ENCODE measurements at places on chromosomes 12 and 14. TPM values are rescaled to one million over a fixed set of nuclear protein-coding genes. Genes with fewer than 3 reads are reported as not detected.

DNA sequence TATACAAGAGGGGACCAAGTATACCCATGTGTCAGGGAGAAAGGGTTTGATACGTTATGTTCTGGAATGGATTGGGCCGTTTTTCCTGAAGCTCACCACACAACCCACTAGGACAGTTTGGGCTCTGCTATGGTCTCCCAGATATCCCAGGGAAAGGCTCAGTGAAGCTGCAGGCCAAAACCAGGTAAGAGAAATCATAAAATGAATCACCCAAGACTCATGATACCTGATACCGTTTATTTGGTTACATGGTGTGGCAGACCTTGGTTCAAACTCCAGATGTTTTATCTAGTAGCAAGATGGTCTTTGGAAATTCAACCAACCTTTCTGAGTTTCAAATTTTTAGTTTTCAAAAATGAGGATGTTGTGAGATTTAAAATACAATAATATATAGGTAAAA lies 177.6 kb downstream of the C12orf75 start:
- no peak for DNase-seq

The FGFR1OP2 gene
- total RNA-seq = 34.4 TPM

DNA sequence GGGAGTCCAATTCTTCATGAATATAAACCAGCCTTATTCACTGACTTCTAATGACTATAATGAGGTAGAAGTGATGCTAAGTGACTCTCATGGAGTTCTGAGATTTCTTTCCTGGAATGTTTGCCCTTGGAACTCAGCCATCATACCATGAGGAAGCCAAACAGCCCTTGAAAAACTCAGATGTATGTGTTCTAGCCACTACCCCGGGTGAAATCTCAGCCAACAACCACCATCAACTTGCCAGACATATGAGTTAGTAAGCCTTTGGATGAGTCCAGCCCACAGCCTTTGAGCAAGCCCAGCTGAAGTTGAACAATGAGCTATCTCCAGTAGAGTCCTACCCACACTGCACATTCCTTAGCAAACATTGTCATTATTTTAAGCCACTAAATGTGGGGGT lies 149.5 kb downstream of the SLC6A15 start:
- DNase-seq = no peak

The JDP2 gene
- total RNA-seq = 27.2 TPM

DNA sequence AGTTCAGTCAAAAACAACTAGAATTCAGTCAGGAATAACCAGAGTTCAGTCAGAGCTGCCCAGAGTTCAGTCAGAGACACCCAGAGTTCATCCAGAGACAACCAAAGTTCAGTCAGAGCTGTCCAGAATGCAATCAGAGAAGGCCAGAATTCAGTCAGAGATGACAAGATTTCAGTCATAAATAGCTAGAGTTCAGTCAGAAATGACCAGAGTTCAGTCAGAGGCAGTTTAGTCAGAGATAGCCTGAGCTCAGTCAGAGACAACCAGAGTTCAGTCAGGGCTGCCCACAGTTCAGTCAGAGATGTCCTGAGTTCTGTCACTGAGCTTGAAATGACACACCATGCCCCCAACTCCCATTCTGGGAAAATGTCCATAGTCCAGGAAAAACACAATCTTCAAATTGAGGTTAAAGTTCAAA lies 1102.8 kb downstream of the BCL11B start:
- DNase-seq = no peak

The C1S gene
- 7.3 TPM for total RNA-seq

DNA sequence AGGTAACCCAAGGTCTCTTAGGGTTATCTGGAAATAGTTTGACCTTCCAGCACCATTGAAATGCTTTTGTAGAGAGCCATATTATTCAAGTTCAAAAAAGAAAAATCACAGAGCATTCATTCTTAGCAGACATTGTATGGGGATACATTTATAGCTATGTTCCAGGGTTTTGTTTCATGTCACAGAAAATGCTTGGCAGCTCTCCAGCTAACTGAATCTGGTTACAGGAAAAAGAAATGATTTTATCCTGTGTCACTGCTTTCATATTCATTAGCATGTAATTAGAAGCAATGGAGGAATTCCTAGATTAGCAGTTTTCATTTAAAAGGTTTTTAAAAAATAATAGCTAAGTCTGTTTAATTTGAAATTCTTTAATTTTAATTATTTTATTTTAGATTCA lies 78.9 kb downstream of the SNAPC1 start:
- no peak for DNase-seq

The OAS1 gene
- total RNA-seq = not detected

- DNase-seq = no peak
Measured at GRCh38 chr14:52220924-52221811, 46.3 kb upstream of the PTGDR start.

- no peak for DNase-seq
Measured at GRCh38 chr14:51448831-51449670, 202.7 kb upstream of the FRMD6 start.

DNA sequence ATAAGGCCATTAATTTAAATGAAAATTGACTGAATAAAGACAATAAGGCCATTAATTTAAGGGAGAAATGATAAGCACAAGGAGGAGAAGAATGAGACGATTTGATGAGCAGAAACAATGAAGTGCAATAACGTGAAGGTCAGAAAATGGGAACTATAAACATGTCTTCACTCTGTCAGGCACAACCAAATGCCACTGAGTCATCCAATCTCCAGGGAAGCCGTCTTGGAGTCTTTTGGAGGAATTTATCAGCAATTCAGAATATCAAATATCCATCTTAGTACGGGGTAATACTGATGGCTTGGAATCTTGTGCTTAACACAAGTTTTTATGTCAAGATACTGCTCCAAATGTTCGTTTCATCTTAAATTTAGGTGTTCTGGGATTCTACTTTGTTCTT lies 159.9 kb downstream of the CAPZA3 start:
- DNase-seq = no peak

GRCh38 chr12:66688846-66689439 lies 10.1 kb upstream of the GRIP1 start:
- peak; percentile 41 for DNase-seq

The DDN gene
- 0.21 TPM for total RNA-seq

The P2RX2 gene
- 0.84 TPM for total RNA-seq

- no peak for DNase-seq
Measured at GRCh38 chr12:127991485-127991884, 275.5 kb upstream of the TMEM132C start.

DNA sequence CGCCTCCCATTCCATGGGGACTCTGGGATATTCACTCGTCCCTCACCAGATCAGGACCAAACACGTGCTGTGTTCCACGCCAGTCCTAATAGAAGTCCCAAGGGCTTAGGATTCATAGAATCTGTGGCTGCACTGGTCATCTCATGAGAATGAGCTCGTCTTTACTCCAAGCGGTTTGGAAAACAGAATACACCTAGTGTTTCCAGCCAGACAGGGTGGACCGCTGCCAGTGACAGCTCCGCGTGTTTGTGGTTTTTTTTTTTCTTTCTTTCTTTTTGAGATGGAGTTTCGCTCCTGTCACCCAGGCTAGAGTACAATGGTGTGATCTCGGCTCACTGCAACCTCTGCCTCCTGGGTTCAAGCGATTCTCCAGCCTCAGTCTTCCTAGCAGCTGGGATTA lies 75.1 kb downstream of the GLT1D1 start:
- DNase-seq = no peak

The ALX1 gene
- total RNA-seq = 0.80 TPM

The TAS2R31 gene
- total RNA-seq = 1.4 TPM

DNA sequence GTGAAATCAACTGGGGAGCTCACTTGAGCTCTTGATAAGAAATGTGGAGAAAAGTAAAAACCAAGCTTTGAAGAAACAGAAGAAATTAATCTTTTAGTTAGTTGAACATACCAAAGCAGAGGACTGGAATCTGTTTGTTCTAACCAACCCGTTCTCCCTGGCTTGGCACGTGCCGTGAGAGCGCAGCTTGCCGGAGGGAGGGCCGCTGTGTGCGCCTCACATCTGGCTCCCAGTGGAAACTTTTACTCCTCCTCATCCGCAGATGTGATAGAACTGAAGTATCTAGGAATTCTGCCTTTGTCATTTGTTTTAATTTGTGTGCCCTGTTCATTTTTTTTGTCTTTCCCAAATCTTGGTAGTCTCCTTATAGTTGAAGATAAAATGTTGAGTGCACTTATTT lies 64.9 kb downstream of the DDX51 start:
- no peak for DNase-seq

The TAS2R13 gene
- not detected for total RNA-seq

GRCh38 chr12:92753976-92754885 lies 51.4 kb downstream of the PLEKHG7 start:
- no peak for DNase-seq

DNA sequence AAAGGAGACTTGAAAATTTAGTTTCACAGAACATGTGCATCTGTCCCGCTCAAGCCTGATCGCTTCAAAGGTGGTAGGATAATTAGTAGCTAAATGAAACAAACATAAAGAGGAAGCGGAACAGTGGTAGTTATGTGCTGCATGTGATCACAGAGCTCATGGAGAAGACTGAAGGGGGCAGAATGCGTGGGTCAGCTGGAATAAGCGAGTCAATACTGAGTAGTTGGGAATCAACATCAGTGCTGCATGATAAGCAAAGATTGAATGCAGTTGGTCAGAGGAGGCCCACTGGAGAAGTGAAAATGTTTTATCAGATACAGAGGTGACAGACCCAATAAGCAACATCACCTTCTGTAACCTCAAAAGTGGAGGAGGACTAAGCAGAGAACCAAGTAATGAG lies 95.1 kb upstream of the RFX4 start:
- DNase-seq = no peak

DNA sequence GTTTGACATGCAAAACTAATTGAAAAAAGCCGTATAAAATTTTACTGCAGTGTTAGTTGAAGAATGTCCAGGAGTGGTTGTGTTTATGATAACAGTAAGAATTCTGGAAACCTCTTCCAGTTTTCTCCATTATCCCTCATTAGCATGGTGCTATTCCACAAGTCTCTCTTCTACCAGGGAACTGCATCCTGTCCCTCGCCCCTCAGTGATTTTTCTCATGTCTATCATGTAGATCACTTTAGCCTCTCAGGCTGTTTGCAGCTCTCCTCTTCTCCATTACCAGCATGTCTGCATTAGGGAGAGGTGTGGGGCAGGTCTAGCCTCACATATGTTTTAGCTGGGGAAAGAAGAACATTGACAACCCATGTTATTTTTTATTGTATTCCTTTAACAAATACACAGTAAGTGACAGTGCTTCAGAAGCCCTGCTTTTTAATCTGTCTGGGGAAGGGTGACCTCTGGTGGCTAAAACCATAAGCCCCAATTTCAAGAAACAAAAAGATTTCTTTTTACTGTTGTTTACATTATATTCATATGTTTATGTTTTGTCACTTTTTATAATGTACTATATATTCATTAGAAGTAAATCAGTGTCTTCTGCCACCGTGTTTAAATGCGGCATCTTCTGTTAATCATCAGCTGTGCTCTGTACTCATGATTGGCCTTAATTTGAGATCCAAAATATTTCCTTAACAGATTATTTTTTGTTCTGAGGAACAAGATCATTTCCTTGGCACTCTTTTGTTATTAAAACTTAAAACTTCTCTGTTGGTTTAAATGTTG lies 70.7 kb downstream of the RASSF8 start:
- no peak for DNase-seq

GRCh38 chr12:3046441-3047200 lies 30.6 kb upstream of the TSPAN9 start:
- no peak for DNase-seq

DNA sequence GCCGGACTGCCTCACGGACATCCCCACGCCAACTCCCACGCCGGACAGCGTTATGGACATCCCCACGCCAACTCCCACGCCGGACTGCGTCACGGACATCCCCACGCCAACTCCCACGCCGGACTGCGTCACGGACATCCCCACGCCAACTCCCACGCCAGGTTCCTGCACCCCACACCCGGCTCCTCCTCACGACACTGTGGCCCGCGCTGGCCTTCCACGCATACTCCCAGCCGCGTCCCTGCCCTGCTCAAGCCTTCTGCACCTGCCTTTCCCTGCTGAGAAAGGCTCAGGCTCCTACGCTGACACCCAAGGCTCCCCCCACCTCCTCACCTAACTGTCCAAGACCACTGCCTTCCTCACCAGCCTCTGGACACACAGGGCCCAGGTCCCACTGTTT lies 9.7 kb downstream of the CACNA2D4 start:
- DNase-seq = no peak

DNA sequence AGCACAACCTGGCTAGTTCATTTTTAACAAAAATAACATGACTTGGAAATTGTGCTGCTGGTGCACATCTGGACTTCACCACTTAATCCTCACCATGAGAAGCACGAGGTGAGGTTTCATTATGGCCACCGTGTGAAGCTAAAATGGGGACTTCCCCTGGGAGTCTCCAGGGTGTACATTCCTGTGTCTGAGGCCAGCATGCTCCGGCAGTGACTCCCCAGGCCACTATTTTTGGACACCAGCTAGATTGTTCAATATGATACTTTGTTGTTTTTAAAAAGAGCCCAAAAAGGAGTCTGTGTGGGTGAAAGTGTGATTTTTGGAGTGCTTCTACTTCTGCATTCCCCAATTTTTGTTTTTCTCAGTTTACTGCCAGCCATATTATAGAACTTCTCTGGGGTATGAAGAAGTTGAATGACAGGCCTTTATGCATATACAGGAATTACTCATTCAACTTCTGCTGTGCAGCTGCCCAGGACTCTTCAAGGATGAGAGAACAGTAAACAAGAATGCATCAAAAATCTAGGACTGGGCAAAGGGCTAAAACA lies 16.9 kb upstream of the AICDA start:
- no peak for DNase-seq

DNA sequence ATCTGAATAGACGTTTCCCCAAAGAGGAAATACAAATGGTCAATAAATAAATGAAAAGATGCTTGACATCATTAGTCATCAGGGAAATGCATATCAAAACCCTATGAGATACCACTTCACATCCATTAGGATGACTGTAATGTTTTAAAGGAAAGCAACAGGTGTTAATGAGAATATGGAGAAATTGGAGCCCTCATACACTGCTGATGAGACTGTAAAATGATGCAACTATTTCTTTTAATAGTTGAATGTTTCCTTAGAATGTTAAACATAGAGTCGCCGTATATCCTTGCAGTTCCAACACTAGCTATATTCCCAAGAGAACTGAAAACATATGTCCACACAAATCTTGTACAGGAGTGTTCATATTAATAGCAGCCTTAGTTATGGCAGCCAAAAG lies 133.2 kb downstream of the SLC38A4 start:
- DNase-seq = no peak

The DCN gene
- total RNA-seq = not detected

GRCh38 chr12:5022025-5022424 lies 21.7 kb upstream of the KCNA5 start:
- DNase-seq = no peak

The BIN2 gene
- total RNA-seq = not detected

DNA sequence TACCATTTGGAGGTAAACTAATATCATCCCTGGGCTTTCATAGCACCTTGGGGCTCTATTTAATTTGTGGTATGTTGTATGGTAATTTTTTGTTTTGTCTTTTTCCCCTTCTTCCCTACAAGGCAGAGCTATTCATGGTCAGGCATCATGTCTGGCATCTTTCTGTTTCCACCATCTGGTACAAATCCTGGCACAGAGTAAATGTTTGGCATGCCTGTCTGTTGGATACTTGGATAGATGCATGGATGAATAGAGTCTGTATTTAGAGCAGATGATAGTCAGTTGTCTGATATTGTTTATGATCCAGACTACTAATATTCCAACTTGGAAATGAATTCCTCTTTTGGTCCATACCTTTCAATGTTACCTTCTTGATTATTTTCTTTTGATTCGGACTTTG lies 139.8 kb downstream of the NEDD1 start:
- DNase-seq = no peak
